ENCODE measurements at places on chromosomes 4 and X. TPM values are rescaled to one million over a fixed set of nuclear protein-coding genes. Genes with fewer than 3 reads are reported as not detected.
A peak's percentile ranks its signal among the peaks of the same experiment; 100 is the strongest.

The LGI2 gene
- 10.3 TPM for total RNA-seq

The TMSB15A gene
- 1.2 TPM for total RNA-seq

- no peak overlapping the region for H3K4me3 ChIP-seq
- peak; percentile 56 for DNase-seq
- H3K27me3 ChIP-seq = no peaks in the 10 kb centered on the region
- H3K4me1 ChIP-seq = no peaks in the 10 kb centered on the region
- H3K27ac ChIP-seq = no peak overlapping the region
- H3K36me3 ChIP-seq = no peaks in the 10 kb centered on the region
Measured at GRCh38 chr4:156609421-156609820, 362.2 kb downstream of the PDGFC start.

DNA sequence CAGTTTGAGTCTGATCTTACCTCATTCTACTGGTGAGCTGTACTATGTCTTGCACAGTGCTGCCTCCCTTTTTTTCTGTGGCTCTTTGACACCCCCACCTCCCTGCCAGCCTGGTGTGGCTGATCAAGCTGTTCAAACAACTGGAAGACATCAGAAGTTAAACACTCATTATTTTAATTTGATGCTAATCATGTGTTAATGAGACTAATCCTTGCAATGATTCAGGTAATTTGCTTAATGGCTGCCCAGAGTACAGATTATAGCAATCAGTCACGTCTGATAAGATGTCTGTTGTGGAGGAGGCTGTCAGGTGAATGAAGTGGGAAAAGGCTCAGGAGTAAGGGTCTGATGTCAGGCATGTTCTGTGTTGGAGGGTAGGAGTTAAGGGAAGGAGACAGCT, 87.4 kb upstream of the GK2 start:
- no peaks in the 10 kb centered on the region for H3K27me3 ChIP-seq
- no peak overlapping the region for H3K27ac ChIP-seq
- H3K36me3 ChIP-seq = no peaks in the 10 kb centered on the region
- no peak for DNase-seq
- no peaks in the 10 kb centered on the region for H3K4me1 ChIP-seq
- no peak overlapping the region for H3K4me3 ChIP-seq

DNA sequence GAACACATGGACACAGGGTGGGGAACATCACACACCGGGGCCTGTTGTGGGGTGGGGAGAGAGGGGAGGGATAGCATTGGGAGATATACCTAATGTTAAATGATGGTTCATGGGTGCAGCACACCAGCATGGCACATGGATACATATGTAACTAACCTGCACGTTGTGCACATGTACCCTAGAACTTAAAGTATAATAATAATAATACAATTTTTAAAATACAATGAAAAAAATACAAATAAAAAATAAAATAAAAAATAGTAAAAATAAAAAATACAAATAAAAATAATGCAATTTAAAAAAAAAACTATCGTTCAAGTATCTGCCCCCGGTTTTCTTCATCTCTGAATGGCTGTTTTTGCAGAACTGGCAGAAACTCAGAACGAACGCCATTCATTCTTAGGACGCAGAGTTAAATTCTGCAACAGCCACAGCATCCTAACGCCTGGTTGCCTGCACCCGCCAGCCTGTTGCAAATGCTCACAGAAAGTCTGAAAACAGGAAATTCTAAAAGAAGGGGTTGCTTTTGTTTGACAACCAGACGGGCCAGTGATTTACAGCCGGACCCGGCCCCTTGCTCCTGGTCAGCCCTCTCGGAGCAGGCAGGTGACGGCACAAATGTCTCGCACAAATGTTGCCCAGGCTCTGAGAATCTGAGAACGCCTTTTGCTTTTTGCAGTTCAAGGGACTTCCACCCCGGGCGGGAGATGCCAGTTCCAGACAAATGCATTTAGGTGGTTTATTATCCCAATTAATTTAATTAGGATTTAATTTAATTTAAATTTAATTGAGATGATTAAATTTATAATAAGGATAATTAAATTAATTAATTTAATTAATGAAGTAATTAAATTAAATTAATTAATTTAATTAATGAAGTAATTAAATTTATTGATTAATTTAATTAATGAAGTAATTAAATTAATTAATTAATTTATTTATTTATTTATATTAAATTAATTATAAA, 47.8 kb downstream of the CRLF2 start:
- no peaks in the 10 kb centered on the region for H3K36me3 ChIP-seq
- DNase-seq = peak; percentile 60
- H3K4me3 ChIP-seq = no peak overlapping the region
- no peaks in the 10 kb centered on the region for H3K27me3 ChIP-seq

DNA sequence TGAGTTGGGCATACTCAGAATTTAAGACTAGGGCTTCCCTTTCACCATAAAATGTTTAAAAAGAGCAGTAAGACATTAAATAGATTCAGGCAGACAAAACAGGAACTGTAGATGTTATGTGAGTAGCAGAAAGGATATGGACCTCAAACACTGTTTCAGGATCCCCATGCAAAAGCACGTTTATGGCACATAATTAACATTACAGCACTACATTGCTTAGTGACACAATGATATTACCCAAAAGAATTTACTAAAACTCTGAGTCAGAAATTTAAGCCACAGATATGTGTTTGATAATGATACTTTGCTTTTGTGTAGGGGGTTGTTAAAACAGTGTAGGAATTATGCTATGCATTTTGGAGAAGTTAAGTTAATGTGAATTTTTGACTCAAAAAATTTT, 266.3 kb downstream of the PDGFC start:
- H3K4me3 ChIP-seq = no peak overlapping the region
- H3K27me3 ChIP-seq = no peaks in the 10 kb centered on the region
- no peaks in the 10 kb centered on the region for H3K4me1 ChIP-seq
- DNase-seq = no peak
- no peak overlapping the region for H3K27ac ChIP-seq

DNA sequence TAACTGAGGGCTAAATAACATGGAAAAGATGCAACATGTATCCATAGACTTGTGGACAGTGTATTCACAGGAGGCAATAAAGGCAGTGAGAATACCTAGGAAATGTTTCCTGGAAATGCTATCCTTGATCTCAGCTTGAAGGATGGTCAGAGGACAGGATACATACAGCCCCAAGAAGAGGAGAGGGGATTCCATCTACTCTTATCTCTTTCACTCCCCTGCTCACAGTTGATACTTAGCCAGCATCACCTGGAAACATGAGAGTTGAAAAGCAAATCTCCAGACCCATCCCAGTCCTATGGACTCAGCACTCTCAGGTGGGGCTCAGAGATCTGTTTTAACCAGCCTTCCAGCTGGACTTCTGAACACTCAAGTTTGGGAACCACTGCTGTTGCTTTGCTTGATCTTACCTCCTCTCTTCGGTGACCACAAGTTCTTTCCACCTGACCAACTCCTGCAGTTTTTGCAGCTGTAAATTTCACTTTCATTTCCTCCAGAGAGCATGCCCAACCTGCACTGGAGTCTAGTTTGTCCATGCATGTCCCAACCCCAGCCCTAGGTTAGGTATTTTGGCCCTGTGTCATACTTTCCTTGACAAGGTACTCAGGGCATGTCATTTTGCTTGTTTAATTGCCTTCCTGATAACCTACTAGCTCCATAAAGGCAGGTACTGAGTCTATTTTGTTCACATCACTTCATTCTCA, 10.4 kb downstream of the RELL1 start:
- no peaks in the 10 kb centered on the region for H3K36me3 ChIP-seq
- H3K27ac ChIP-seq = no peak overlapping the region
- no peaks in the 10 kb centered on the region for H3K4me1 ChIP-seq
- DNase-seq = no peak

GRCh38 chr4:96228463-96228862, 388.6 kb downstream of the PDHA2 start:
- H3K27ac ChIP-seq = no peak overlapping the region
- no peaks in the 10 kb centered on the region for H3K27me3 ChIP-seq
- no peak for DNase-seq
- H3K4me1 ChIP-seq = no peaks in the 10 kb centered on the region
- no peaks in the 10 kb centered on the region for H3K36me3 ChIP-seq

DNA sequence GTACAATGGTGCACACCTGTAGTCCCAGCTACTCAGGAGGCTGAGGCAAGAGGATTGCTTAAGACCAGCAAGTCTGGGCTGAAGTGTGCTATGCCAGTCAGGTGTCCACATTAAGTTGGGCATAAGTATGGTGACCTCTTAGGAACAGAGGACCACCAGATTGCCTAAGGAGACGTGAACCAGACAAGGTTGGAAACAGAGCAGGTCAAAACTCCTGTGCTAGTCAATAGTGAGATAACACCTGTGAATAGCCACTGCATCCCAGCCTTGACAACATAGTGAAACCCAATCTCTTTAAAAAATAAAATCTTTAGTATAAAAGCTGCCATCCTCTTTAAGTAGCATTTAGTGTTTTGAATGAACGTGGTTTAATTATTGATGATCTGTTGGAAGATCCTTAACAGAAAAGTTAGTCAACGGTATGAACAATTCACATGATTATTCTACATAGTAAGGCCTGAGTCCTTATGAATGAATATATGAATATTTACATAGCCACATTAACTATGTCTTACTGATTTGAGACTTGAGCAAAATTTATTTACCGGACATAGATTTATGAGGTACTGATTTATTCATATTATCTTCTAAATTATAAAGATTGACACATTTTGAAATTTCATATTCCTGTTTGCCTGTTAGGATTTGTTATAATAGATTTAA, 63.2 kb downstream of the UBE2K start:
- no peak overlapping the region for H3K27ac ChIP-seq
- no peaks in the 10 kb centered on the region for H3K27me3 ChIP-seq
- H3K4me3 ChIP-seq = no peak overlapping the region
- H3K36me3 ChIP-seq = no peaks in the 10 kb centered on the region
